Memory B cell (primary cell): ENCODE measurements at places on chromosomes 5 and 9.

- DNase-seq, result no peak
Observed at GRCh38 chr5:159163701-159164046, 45.7 kb downstream of the RNF145 start.

DNA sequence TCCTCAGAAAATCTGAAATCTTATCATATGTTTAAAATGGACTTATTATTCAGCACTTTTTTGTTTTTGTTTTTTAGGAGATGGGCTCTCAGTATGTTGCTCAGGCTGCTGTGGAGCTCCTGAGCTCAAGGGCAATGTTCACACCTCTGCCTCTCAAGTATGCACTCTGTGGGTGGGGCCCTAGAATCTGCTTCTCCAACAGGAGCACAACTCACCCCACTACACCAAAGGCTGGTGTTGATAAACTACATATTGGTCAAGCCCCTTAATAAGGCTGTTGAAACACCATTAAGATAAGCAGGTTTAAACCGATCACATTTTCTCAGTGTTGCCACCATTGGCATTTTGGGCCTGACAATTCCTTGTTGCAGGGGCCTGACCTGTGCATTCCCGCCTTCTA lies 131.6 kb downstream of the FANCC start:
- DNase-seq, result no peak

DNA sequence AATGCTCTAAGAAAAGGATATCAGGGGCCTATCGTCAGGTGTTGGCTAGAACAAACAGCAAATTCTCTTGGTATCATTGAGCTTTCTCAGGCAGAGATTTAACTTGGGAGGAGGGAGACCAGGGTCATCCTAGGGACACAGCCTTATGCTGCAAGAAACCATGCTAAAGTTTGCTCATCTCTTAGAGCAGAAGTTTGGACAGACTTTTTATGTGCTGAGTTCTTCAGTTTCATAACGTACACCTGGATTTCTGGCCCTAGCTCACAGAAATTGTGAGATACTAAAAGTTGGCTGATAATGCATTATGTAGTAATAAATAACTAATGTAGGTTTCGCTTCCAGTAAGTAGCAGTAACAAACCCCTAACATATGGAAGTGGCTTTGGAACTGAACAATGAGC lies 1359.8 kb upstream of the CDH9 start:
- DNase-seq, result no peak

GRCh38 chr5:5629607-5629978 lies 207.1 kb downstream of the ICE1 start:
- no peak for DNase-seq
